Amygdala (tissue), 56 donors: ENCODE measurements at places on chromosomes 13 and 19.

- no peak for DNase-seq
Measured at GRCh38 chr13:41411522-41411921, 45.8 kb upstream of the RGCC start.

GRCh38 chr19:1068009-1069001 lies 1.3 kb downstream of the ARHGAP45 start:
- DNase-seq: no peak

DNA sequence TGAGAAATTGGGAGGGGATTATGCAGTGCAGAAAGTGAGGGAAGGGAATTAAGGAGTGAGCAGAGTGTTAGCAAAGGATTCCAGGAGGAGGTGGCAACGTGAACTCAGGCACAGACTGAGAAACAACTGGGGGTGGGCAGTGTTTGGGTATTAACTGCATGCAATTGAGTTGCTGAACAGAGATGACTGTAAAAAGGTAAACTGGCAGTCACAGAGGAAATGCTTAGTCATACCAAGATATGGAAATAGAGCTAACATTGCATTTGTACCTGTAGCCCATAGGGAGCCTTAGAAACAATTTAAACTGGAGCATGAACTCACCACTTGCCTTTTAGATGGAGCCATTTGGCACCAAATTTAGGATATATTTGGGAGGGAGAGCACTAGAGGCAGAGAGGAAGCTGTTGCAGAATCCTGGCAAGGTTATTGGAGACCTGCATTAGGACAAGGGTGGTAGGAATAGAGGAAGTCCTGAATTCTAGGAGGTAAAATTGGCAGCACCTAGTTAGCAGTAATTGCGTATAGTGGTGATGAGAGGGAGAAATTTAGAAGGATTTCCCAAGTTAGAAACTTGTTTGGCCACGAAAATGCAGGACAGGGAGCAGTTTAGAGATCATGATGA lies 100.6 kb upstream of the FRY start:
- DNase-seq: no peak

GRCh38 chr19:29014857-29015436 lies 198.0 kb downstream of the UQCRFS1 start:
- no peak for DNase-seq
